Fibroblast of lung (primary cell): ENCODE measurements at places on chromosomes 13 and 19. TPM values are rescaled to one million over a fixed set of nuclear protein-coding genes. Genes with fewer than 3 reads are reported as not detected.

- H3K27ac ChIP-seq, result no peak overlapping the region
- H3K36me3 ChIP-seq, result no peaks in the 10 kb centered on the region
- DNase-seq, result no peak
- H3K4me3 ChIP-seq, result no peak overlapping the region
These were observed 119.8 kb upstream of the STARD13 start for GRCh38 chr13:33405371-33405770.

GRCh38 chr19:6903446-6903845 lies 16.1 kb downstream of the ADGRE1 start:
- H3K27ac ChIP-seq, result no peak overlapping the region
- DNase-seq, result no peak
- no peaks in the 10 kb centered on the region for H3K4me1 ChIP-seq
- no peaks in the 10 kb centered on the region for H3K27me3 ChIP-seq

DNA sequence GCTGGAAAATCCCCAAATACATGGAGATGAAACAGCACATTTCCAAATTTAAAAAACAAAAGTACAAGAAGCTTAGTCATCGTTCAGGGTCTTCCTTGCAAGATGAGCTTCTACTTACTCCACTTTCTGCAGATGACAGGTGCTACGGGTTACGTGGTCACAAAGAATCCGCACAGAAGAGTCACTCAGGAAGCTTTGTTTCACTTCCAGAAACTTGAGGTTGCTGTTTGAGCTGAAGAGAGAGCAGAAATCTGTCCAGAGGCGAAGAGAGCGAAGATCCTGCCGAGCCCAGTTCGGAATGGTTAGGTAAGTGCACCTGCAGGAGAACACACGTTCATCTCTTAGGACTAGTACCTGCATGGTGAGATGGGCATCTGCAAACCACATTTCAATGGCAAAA lies 9.4 kb downstream of the NLRP7 start:
- H3K4me1 ChIP-seq, result no peaks in the 10 kb centered on the region
- no peaks in the 10 kb centered on the region for H3K36me3 ChIP-seq
- H3K4me3 ChIP-seq, result no peak overlapping the region
- no peak overlapping the region for H3K27ac ChIP-seq

- no peak overlapping the region for H3K27ac ChIP-seq
- H3K36me3 ChIP-seq, result no peaks in the 10 kb centered on the region
- no peaks in the 10 kb centered on the region for H3K27me3 ChIP-seq
- DNase-seq, result no peak
These were observed 2683.8 kb downstream of the PCDH9 start for GRCh38 chr13:64546371-64546770.

DNA sequence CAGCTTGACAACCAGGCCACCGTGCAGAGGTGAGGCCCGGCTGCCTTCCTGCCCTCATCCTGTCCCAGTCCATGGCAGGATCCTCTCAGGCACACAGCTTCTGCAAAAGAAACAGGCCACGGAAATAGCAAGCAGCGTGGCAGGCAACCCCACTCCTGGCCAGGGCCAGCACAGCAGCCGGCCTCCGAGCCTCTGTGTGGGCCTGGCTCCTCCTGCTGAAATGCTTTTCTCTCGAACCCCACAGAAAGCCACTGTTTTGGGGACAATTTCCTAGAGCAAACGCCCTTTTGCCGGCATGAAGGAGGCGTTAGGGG lies 39.5 kb upstream of the F7 start:
- no peak overlapping the region for H3K4me3 ChIP-seq
- H3K4me1 ChIP-seq, result no peaks in the 10 kb centered on the region
- H3K36me3 ChIP-seq, result no peaks in the 10 kb centered on the region
- H3K27me3 ChIP-seq, result no peaks in the 10 kb centered on the region

- H3K4me3 ChIP-seq, result no peak overlapping the region
- H3K4me1 ChIP-seq, result no peaks in the 10 kb centered on the region
- no peaks in the 10 kb centered on the region for H3K36me3 ChIP-seq
- H3K27me3 ChIP-seq, result no peaks in the 10 kb centered on the region
- DNase-seq, result no peak
- no peak overlapping the region for H3K27ac ChIP-seq
These were observed 75.4 kb downstream of the ZNF429 start for GRCh38 chr19:21580818-21581217.

DNA sequence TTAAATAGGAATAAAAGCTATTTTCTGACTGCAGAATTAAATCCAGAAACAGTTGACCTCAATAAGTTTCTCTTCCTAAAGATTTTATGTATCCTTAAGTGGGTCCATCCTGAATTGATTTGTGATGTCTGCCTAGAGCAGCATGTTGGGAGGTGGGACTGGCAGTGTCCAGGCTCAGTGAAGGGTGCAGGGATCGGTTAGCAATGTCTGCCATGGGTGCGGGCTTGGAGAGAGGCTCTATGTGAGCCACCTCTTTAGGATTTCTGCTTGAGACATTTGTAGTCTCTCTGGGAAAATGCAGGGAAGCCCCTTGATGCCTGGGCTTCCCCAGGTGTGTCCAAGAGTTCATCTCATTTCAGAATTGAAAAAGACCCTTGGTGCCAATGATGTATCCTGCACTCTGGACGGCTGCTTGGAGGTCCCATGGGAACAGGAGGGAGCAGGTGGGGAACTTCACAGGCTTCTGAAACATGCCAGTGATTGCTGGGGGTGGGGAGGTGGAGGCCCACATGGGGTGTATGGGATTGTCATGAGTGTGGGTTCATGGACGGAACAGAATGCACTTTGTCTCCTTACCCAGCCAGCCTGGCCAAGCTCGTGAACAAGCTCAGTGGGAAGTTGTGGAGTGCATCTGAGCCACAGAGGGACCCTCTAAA lies 6.2 kb upstream of the COLGALT1 start:
- H3K27ac ChIP-seq, result no peak overlapping the region
- peaks cover 2% of the 10 kb centered on the region for H3K27me3 ChIP-seq
- no peaks in the 10 kb centered on the region for H3K36me3 ChIP-seq
- peaks cover 5% of the 10 kb centered on the region for H3K4me1 ChIP-seq

- DNase-seq, result no peak
- H3K27ac ChIP-seq, result no peak overlapping the region
- H3K36me3 ChIP-seq, result peaks cover 1% of the 10 kb centered on the region
- no peak overlapping the region for H3K4me3 ChIP-seq
These were observed 5.3 kb downstream of the PODNL1 start for GRCh38 chr19:13932911-13933393.

- no peaks in the 10 kb centered on the region for H3K36me3 ChIP-seq
- no peak overlapping the region for H3K4me3 ChIP-seq
- H3K4me1 ChIP-seq, result peaks cover 17% of the 10 kb centered on the region
- peak overlapping the region; percentile 34 for H3K27ac ChIP-seq
- DNase-seq, result peak; percentile 10
- H3K27me3 ChIP-seq, result no peaks in the 10 kb centered on the region
These were observed 11.5 kb upstream of the ACOD1 start for GRCh38 chr13:76936763-76937162.

The ANKRD24 gene
- total RNA-seq, result 2.3 and 2.6 TPM in 2 replicates

The C1QTNF9B gene
- total RNA-seq, result 0.51 and 0.83 TPM in 2 replicates

The LIPE gene
- total RNA-seq, result 0.51 and 1.7 TPM in 2 replicates

The ALOX5AP gene
- total RNA-seq, result 0.17 TPM in 1 of 2 replicates, not detected in the other

The FSTL3 gene
- total RNA-seq, result 26.8 and 36.5 TPM in 2 replicates

The ANGPTL8 gene
- not detected in 2 replicates for total RNA-seq
